Hematopoietic multipotent progenitor cell (in vitro differentiated cells): ENCODE measurements at places on chromosomes 5 and 9.

DNA sequence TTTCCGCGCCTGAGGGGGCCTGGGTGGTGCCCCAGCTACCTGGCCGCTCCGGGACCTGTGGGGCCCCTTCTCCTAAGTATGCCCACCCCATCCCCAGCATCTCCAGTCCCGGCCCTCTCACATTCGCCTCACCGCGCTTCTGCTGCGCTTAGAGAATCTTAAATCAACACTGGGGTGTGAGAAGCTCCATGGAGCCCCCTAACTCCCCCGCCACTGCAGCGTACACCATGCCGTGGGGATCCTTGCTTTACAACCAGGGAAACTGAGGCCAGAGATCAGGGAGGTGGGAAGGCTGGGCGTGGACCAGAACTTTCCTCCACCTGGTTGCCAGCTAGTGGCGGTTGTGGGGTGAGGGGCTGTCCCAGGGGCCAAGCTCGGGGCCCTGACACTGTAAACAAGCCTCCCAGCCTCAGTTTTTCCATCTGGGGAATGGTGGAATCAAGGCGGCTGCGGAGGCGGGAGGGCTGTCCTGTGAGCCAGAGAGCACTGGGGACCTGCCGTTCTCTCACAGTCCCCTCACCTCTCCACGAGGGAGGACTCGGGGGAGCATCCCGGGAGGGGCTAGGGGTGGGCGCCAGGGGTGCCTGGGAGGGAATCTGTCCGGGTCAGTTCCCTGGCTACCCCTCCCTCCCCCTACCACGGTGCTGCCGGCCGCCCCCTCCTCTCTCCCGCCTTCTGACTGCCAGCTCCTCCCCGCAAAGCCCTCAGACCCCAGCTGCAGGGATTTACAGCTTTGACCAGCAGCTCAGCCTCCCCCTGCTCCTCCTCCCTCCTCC lies 161.2 kb downstream of the C9orf50 start:
- DNase-seq: no peak

DNA sequence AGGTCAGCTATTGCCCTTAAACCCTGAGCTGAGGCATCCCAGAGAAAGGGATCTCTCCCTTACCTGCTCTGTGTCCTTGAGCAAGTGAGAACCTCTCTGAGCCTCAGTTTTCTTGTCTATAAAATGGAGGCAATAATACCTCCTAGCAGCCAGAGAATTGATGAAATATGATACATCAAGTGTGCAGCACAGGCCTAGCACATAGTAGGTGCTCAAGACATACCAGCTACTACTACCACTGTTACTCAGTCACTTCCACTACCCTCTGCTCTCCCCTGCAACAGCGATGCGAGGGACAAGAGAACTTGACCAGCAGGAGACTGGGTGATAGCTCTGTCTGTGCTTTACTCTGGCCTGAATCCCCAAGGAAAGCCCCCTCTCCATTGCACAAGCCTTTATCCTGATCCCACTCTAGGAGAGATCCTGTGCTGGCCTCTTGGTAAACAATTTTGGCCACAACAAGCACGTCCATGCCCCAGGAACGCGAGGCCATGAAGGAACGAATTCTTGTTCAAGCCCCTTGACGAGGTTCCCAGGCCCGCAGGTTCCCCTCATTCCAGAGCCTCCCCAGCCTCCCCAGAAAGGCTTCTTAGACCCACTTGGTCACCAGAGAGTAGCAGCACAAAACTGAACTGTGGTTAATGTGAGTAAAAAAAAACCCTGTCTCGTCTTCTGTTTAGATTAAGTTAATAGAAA lies 39.4 kb downstream of the LRSAM1 start:
- DNase-seq: no peak

DNA sequence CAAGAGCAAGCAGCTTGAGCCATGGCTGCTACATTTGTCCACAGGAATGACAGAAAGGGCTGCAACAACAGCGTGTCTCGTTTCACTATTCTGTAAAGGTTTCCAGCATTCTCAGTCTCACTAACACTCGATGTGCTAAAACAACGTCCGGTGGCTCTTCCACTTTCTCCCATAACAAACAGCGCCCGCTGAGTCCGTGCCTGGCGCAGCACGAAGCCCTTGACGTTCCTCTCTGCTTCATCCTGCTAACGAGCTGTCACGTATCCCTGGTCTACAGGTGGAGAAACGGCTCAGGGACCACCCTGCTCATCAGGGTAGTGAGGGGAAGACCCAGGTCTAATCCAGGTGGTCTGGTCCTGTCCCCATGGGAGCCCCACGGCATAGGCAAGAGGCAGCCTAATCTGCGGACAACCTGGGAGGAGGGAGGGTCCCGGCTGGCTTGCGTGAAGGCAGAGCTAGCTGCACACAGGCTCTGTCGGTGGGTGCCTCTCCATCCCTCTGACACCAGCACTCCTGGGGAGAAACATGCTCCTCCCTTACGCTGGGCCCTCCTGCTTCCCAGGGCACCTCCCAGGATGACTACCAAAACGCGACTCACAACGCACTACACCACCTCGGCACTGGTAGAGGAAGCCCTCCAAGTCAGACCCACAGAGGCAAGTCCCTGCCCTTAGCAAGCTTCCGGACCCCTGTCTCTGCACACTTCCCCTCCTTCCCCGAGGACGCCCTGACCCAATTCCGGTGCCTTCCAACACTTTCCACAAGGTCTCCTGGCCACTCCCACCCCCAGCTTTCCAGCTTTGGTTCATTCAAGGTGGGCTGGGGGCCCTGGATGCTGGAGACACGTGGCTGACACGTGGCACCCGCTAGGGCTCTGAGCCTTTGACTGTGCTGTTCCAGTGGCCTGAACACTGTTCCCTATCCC lies 43.3 kb downstream of the VAV2 start:
- DNase-seq: no peak

DNA sequence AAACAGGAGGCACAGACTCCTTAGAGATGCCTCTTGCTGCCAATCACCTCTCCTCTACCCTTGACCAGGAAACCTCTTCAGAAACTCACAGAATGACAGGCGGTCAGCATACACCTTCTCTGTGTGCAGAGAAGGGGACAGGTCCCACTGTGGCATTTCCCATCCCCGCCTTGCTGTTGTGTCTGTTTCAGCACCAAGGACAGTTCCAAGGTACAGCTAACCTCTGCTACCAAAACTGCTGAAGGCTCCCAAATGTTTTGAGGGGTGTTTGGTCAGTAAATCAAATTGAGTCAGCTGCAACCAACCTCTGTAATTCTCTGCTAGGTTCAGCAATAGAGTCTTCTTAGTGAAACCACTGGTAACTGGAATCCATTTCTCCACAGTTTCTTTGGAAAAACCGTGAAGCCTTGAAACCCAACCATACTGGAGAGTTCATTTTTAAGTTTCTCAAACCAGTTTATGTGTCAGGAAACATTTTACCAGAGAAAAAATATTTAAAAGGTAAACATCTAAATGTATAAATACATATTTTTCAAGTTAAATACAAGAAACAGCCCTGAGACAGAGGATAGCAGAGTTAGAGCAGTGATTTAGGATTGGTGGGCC lies 122.0 kb downstream of the DRD1 start:
- peak; percentile 23 for DNase-seq

- no peak for DNase-seq
Measured at GRCh38 chr5:162268694-162269481, 201.3 kb downstream of the GABRG2 start.
